ENCODE measurements at places on chromosomes 7 and 10.
A peak's percentile ranks its signal among the peaks of the same experiment; 100 is the strongest.

DNA sequence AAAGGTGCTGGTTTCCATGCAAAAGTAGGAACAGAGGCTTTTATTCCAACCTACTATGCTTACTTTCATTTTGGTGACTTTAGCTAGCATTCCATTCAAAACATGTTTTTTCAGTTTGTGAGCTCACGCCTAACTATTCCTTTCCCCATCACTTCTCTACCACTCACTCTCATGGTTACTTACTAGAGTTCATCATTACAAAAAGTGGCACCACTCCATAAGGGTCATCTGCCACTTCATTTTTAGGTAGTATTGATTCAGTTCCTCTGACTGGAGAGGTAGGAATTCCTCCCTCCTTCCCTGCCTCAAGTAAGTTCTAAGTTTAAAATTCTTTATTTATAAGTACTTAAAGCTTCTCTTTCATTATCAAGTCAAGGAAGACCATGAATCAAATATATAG is 543.1 kb downstream of the HTR7 start:
- DNase-seq: no peak

GRCh38 chr10:22791665-22792064 is 77.3 kb upstream of the PIP4K2A start:
- DNase-seq: no peak

DNA sequence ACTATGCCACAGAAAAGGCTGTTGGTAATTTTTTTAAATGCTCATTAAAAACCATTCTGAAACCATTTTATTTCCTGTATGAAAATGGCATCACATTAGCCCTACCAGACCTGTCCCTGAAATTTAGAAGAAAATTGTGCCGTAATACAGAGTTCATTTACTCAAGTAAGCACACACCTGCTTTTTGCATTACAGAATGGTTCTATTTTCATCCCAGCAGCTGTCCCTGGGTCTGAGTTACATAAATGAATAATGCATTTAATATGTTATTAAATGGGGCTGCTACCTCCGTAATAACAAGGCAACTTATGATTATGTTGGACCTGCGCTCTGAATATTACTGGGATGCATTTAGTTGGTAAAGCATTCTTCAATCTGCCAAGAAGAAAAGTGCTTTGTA is 508.9 kb downstream of the SORCS1 start:
- no peak for DNase-seq

- DNase-seq: no peak
These were observed 31.7 kb upstream of the ADGRA1 start for GRCh38 chr10:133056001-133056400.

GRCh38 chr7:113715981-113716856 is 202.6 kb downstream of the PPP1R3A start:
- DNase-seq: no peak

GRCh38 chr10:127048630-127049029 is 143.4 kb downstream of the DOCK1 start:
- no peak for DNase-seq

- no peak for DNase-seq
These were observed 589.1 kb upstream of the GALNT17 start for GRCh38 chr7:70542750-70543376.

DNA sequence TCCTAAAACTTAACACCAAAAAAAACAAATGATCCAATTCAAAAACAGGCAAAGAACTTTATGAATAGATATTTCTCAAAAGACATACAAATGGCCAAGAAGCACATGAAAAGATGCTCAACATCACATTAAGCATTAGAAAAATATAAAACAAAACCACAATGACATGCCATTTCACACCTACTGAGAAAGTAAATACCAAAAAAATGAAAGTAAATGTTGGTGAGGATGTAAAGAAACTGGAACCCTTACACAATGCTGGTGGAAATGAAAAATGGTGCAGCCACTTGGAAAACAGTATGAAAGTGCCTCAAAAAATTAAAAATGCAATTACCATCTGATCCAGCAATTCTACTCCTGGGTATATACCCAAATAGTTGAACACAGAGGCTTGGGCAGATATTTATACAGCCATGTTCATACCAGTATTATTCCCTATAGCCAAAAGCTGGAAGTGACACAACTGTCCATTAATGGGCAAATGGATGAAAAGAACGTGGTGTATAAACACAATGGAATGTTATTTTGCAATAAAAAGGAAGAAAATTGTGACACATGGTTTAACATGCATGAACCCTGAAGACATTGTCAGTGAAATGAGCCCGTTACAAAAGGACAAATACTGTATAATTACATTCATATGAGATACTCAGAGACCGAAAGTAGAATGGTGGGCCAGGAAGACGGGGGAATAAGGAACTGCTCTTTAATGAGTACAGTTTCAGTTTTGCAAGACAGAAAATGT is 89.0 kb downstream of the JMJD1C start:
- no peak for DNase-seq

DNA sequence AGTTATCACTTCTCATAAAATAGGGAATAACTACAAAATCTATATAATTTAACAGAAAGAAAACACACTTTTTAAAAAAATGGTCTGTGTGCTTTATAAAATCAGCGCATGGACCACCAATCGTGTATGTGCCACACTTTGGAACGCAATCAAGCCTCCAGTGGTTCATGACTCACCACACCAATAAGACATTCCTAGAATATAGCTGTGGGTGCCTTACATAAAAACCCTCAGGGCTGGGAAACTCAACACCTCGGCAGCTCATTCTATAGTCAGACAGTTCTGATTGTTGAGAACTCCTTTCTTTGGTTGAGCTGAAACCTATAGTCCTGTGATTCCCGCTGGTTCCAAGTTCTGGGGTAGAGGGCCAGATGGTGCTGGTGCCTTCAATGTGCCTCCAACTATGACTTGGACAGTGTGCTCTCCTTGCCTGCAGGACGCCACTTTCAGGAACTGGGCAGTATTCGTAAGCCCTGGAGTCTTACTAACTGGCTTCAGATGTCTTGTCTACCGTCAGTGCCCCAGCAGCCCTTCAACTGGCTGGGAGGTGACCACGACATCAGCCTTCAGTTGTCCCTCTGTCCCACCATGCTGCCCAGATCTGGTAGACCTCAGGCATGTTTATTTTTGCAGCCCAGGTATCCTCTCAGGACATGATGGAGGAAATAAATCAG is 135.7 kb upstream of the GDF10 start:
- DNase-seq: no peak

GRCh38 chr7:2820508-2820934 is 23.6 kb downstream of the GNA12 start:
- DNase-seq: no peak

DNA sequence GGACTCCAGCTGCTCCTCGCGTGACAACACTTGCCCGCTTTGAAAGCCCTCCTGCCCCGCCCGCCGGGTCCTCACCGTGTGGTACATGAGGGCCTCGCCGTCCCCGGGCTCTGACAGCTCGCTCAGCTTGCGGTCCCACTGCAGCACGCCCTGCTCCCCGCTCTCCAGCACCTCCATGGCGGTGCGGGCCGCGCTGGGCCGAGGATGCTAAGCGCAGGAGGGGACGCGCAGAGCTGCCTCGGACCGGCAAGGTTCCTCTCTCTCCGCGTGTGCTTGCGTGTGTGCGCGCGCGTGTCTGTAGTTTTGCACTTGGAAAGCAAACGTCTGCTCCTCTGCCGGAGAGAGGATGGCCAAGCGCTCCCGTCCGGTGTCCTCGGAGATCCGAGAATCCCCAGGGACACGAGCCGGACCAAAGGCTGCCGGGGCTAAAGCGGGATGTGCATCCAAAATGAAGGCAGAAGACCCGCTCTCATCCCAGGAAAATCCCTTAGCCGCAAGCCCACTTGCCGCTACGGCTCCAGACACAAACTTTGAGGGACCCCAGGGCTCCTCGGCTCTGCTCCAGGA is at the start of gene CREB3L2:
Gene CREB3L2, minus strand, starts transcription at position 558 of the 567 bp plus-strand sequence. Its CDS starts 381 bp downstream, at position 177.
- no peak for DNase-seq

GRCh38 chr10:25209618-25210017 is 34.8 kb downstream of the GPR158 start:
- DNase-seq: no peak

GRCh38 chr7:151209588-151209987 is 700 bp downstream of the H2BK1 start:
- no peak for DNase-seq

- DNase-seq: no peak
These were observed 59.4 kb downstream of the MAD1L1 start for GRCh38 chr7:2173189-2173827.

DNA sequence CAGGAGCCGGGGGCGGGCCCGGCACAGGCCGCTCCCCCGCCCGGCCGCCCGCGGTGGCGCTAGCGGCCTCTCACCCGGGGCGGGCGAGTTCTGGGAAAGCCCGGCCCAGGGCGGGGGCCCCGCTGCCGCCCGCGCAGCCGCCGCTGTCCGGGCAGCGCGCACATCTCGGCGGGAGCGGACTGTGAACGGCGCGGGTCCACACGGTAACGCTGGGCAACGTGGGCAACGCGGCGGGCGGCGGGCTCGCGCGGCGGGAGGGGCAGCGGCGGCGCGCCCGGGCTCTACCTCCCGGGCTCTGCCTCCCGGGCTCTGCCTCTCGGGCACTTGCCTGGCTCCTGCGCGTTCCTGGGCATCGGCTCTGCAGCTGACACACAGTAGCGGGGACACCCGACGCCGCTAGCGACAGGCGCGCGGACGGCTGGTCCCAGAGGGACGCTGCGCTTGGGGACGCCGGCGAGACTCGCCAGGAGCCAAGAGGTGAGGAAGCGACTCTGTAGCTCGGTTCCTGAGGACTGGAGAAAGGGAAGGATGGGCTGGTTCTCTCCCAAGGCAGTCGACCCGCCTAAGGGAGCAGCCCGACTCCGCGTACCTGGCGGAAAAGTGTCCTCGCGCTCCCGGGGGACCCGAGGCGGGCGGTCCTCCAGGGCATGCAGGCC is at the start of gene PLCE1:
Gene PLCE1, plus strand, starts transcription at position 150 of the 656 bp plus-strand sequence. CDS start 37,116 bp downstream, outside the sequence.
- peak; percentile 32 for DNase-seq

DNA sequence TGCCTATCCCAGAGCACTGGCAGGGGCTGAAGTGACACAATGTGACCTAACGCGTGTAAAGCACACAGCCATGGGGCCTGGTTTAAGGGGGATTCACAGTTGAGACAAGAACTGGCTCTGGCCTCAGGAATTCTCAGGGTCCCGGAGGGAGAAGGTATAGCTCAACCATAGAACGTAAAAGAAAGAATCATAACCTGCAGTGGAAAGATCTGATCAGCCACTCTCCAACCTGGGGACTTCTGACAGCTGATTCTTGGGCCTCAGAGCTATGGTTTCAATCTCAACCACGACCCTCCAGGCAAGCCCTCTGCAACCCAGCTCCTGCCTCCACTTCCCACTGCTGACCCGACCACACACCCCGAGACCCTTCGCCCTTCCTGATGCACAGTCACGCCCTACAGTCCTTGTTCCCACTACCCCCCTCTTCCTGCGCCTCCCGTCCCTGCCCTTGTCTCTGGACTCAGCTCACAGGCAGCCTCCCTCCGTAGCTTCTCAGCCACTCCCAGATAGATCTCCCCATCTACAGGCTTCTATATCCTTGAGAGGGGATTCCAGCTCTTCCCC is 245.2 kb downstream of the BUB3 start:
- DNase-seq: no peak

- DNase-seq: no peak
These were observed 124.2 kb downstream of the GNAT3 start for GRCh38 chr7:80387634-80388193.

DNA sequence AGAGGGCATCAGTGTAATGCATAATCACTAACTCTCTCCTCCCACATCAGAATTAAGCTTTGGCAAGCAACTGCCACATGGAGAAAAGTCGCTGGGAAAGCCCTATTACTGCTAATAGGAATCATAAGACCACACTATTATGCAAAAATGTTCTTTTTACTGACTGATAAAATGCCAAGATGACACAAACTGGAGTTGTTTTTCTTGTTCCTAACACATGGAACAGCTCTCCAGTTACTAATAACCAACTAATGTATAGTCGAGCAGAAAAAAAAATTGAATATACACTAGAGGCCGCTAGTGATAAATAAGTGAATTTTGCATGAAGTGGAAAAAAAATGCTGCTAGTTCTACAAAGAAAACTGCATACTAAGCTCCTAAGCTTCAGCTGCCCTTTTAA is 165.6 kb downstream of the TPK1 start:
- no peak for DNase-seq
